PC-9 (cell line): ENCODE measurements at places on chromosomes 1 and 21. TPM values are rescaled to one million over a fixed set of nuclear protein-coding genes. Genes with fewer than 3 reads are reported as not detected.

DNA sequence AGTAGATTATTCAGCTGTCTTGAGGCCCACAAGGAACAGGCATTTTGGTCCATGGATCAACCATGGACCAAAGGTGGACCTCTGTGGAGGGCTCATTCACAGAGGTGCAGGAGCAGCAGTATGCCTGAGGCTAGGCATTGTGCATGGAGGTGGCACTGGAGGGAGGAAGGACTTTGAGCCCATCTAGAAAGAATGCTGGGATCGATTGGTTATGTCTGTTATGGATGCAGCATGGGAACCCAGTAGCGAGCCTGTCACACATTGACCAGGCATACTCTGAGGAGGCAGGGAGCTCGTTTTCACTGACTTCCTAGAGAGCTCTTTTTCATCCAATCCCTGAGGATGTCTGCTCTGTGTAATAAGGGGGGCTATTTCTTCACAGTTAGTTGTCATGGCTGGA lies 75.5 kb downstream of the KCNN3 start:
- H3K4me3 ChIP-seq: no peak overlapping the region
- H3K27me3 ChIP-seq: peaks cover 93% of the 10 kb centered on the region
- H3K4me1 ChIP-seq: no peaks in the 10 kb centered on the region
- H3K36me3 ChIP-seq: no peaks in the 10 kb centered on the region
- no peak overlapping the region for H3K27ac ChIP-seq

DNA sequence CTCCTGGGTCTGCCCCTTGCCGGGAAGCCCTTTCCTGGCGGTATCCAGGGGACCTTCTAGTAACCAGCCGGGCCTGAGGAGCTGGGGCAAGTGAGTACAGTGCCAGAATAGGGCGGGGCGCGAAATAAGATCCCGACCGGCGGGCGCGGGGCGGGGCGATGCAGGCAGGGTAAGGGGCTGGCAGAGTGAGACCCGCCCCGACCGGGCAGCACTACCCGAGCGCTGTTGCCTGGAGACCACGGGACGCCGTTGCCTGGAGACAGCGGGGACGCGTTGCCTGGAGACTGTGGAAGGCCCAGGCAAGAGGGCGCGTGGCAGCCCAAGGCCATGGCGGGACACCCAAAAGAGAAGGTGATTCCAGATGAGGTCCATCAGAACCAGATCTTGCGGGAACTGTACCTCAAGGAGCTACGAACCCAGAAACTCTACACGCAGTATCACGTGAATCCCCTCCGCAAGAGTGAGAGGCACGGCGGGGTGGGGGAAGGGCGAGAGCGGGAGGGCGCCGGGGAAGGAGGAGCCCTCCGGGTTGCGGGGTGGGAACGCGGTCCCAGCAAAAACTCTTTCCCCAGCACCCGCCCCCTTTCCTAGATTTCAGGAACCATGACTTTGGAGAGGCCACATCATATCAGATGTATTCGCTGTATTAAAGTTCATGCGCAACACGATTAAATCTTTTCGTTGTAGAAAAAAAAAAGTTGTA lies 24.3 kb downstream of the EBNA1BP2 start:
- DNase-seq: peak; percentile 42
- no peaks in the 10 kb centered on the region for H3K36me3 ChIP-seq
- no peak overlapping the region for H3K27ac ChIP-seq
- no peaks in the 10 kb centered on the region for H3K4me1 ChIP-seq

- no peaks in the 10 kb centered on the region for H3K27me3 ChIP-seq
- DNase-seq: no peak
- no peak overlapping the region for H3K4me3 ChIP-seq
Observed at GRCh38 chr1:235339746-235340145, 11.4 kb downstream of the GGPS1 start.

The AGL gene
- 13.2 and 15.7 TPM in 2 replicates for total RNA-seq

The BATF3 gene
- total RNA-seq: 0.50 and 1.3 TPM in 2 replicates
